ENCODE measurements at places on chromosomes 12 and 14. TPM values are rescaled to one million over a fixed set of nuclear protein-coding genes. Genes with fewer than 3 reads are reported as not detected.

- no peaks in the 10 kb centered on the region for H3K27me3 ChIP-seq
- H3K36me3 ChIP-seq: no peaks in the 10 kb centered on the region
- DNase-seq: peak; percentile 86
- no peak overlapping the region for H3K27ac ChIP-seq
- no peak overlapping the region for H3K4me3 ChIP-seq
- peaks cover 12% of the 10 kb centered on the region for H3K4me1 ChIP-seq
Observed at GRCh38 chr12:4720637-4720995, 416 bp downstream of the GALNT8 start.

Gene KRT85
- total RNA-seq: not detected

DNA sequence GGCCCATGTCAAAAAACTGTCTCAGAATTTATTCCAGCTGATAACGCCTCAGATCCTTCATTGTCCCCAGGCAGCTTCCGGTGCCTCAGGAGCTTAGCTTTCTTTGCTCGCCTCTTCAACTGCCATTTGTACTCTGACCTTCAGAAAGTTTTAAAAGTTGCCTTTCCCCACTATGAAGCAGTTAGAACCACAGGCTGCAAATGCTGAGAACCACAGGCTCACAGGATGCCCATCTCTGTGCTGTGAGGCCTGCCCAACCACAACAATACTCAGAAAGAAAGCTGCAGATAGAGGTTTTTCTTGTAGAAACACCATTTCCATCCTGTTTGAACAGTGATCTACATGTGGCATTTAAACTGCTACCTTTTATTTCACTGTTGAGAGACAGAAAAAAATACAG lies 131.1 kb downstream of the PRKCH start:
- H3K4me1 ChIP-seq: no peaks in the 10 kb centered on the region
- H3K36me3 ChIP-seq: no peaks in the 10 kb centered on the region
- H3K27ac ChIP-seq: no peak overlapping the region
- no peak overlapping the region for H3K4me3 ChIP-seq
- H3K27me3 ChIP-seq: no peaks in the 10 kb centered on the region

GRCh38 chr14:80215756-80216581 lies 4.7 kb upstream of the DIO2 start:
- no peak overlapping the region for H3K27ac ChIP-seq
- peaks cover 5% of the 10 kb centered on the region for H3K4me1 ChIP-seq
- DNase-seq: peak; percentile 53
- peaks cover 3% of the 10 kb centered on the region for H3K27me3 ChIP-seq
- no peak overlapping the region for H3K4me3 ChIP-seq

GRCh38 chr12:91307957-91308670 lies 125.5 kb upstream of the DCN start:
- no peak for DNase-seq
- no peak overlapping the region for H3K4me3 ChIP-seq

Gene BDKRB1
- total RNA-seq: not detected

DNA sequence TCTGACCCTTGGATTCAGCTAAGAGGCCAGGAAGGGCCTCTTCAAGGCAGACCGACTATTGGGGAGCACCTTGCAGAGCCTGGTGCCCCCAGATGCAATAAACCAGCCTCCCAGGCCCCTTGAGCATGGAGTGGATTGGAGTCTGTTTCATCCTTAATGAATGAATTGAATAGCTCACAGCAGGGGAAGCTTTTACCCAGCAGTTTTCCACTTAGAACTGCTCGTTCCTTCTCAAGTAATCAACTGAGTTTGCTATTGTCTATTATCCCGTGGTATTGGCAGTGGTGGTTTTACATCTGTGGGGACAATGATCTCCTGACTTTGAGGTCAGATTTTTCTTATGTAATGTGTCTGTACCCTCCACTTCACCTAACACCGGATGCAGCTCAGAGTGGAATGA lies 197.6 kb downstream of the AACS start:
- no peaks in the 10 kb centered on the region for H3K4me1 ChIP-seq
- no peaks in the 10 kb centered on the region for H3K27me3 ChIP-seq
- peaks cover 4% of the 10 kb centered on the region for H3K36me3 ChIP-seq

- no peak overlapping the region for H3K4me3 ChIP-seq
- no peak overlapping the region for H3K27ac ChIP-seq
- peaks cover 4% of the 10 kb centered on the region for H3K36me3 ChIP-seq
- H3K4me1 ChIP-seq: no peaks in the 10 kb centered on the region
- no peak for DNase-seq
Observed at GRCh38 chr12:93589081-93589480, 16.6 kb downstream of the SOCS2 start.

GRCh38 chr12:31951008-31951407 lies 8.2 kb upstream of the RESF1 start:
- no peaks in the 10 kb centered on the region for H3K4me1 ChIP-seq
- no peaks in the 10 kb centered on the region for H3K36me3 ChIP-seq
- H3K4me3 ChIP-seq: peak overlapping the region; percentile 67
- H3K27ac ChIP-seq: no peak overlapping the region
- DNase-seq: no peak
